ENCODE measurements at places on chromosomes 12 and 14. TPM values are rescaled to one million over a fixed set of nuclear protein-coding genes. Genes with fewer than 3 reads are reported as not detected.

Gene KRT83
- total RNA-seq: 0.21 TPM

GRCh38 chr12:57741844-57742738, 2.7 kb upstream of the TSPAN31 start:
- DNase-seq: no peak

Gene TROAP
- total RNA-seq: not detected

- DNase-seq: no peak
Measured at GRCh38 chr12:2145433-2145998, 92.7 kb downstream of the CACNA1C start.

Gene RHOJ
- total RNA-seq: 40.8 TPM

Gene ALDH2
- total RNA-seq: 97.1 TPM

Gene PIK3C2G
- total RNA-seq: not detected

- no peak for DNase-seq
Measured at GRCh38 chr12:18907728-18908127, 169.8 kb downstream of the CAPZA3 start.

All from uterus (tissue), 4 donors.